ENCODE measurements at places on chromosomes 4 and X.
A peak's percentile ranks its signal among the peaks of the same experiment; 100 is the strongest.

DNA sequence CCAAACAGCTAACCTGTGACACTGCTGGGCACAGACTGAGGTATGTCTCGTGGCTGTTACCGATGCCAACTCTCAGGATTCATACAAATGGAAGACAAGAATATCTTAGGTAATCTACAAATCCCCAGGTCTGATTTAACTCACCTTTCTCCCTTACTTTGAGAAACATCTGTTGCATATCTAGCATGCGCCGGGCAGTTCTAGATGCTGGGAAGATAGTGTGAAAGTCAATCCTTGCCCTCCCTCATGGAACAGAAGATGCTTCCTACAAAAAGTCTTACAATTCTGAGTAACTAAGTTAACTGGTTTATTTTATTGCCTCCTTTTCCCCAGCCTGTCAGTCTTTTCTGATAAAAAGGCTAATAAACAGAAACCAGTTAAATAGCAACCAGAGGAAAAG lies 212.2 kb upstream of the FAT1 start:
- no peak for DNase-seq

DNA sequence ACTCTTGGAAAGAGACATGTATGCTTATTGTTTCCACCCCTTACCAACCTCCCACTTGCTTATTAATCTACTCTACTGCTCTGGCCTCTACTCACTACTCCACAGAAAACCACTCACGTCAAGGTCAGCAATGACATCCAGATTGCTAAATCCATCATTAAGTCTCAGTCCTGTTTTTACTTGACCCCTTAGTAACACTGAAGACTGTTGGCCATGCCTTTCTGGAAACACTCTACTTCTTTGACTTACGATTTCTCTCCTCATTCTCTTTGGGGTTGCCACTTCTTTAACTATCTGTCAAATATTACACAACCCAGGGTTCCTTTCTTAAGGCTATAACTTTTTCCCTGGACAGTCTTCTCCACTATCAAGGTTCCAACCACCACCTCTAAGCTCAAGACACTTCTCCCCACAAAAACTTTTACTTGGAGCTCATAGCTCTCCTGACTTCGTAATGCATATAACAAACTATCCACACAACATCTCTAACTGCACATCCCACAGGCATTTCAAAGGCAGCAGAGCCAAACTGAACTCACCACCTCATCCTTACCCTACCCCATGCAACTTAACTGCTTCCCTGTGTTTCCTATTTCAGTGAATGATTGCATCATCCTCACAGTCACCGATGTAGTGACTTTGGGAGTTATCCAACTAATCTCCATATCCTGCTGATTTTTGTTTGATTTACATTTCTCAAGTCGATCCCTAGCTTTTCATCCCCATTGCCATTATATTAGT lies 15.8 kb upstream of the MAGEA4 start:
- no peak for DNase-seq

GRCh38 chr4:185820146-185821028 lies 8.4 kb upstream of the SORBS2 start:
- no peak for DNase-seq

- no peak for DNase-seq
Measured at GRCh38 chrX:39133971-39134370, 332.7 kb downstream of the MID1IP1 start.

DNA sequence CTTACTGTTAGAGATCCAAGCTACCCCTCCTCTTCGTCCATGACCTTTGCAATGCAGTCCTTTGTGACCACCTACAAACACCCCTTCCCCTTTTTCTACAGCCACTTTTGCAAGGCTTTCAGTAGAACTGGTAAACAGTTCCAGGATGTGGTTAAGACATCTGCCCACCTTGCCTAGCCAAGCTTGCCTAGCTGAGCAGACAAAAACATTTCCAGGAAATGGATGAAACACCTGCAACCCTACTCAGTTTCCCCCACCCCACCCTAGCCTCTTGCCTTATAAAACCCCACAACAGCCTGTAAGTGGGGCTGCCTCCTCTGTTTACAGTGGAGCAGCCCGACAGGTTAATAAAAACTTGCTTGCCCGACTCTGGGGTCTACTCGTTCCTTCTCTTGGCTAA lies 133.8 kb downstream of the ZC4H2 start:
- peak; percentile 13 for DNase-seq

DNA sequence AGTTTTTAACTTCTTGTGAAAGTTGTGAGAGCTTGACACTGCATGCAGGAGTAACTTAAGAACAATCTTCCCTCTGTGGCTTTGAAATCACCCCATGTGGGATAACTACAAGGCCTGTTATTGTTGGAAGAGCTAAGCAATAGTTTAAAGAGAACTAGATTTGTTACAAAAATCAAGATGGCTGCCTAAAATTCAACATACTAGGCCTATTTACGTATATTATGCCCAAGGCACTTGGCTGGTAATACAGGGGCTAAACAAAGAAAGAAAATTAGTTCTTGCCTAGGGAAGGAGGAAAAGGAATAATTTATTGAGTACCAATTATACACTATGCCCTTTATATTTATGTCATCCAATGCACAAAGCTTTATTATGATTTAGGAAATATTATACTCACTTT lies 36.1 kb downstream of the DMD start:
- no peak for DNase-seq

GRCh38 chr4:155119006-155119405 lies 89.4 kb upstream of the NPY2R start:
- no peak for DNase-seq

- DNase-seq = no peak
Measured at GRCh38 chrX:32116047-32116446, 1044.2 kb upstream of the FTHL17 start.

DNA sequence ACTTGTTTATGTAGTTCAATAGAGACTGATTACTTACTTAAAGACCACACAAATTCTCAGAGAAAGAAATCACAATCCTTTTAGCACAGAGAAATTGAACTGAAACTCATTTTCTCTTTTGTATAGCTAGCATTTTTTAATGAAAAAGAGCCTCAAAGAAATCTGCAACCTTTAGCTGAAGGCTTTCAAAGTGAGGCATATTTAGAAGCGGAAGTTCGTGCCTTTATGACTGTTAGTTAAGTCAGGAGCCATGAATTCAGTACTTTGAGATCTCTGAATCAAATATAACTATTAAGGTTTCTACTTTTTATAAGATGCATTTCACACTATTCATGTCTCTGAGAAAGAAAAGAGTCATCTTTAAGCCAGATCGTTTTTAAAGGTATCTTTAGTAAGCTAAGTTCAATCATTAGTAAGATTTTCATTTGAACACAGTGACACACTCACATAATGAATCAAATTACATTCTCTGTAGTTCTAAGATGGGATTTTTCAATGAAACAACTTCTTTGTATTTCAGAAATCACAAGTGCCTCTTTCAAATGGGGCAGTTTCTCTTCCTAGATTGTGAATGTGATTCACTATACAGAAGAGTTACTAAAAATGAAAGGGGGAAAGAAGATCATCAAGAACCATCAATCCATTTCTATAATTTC lies 61.4 kb downstream of the SMARCA1 start:
- DNase-seq = no peak

- DNase-seq = no peak
Measured at GRCh38 chr4:11881364-11881763, 452.7 kb upstream of the HS3ST1 start.

- no peak for DNase-seq
Measured at GRCh38 chr4:53654300-53654758, 63.0 kb upstream of the LNX1 start.
